NCI-H187 (cell line): ENCODE measurements at places on chromosomes 2 and 18.

- no peak for DNase-seq
These were observed 18.9 kb downstream of the PIK3C3 start for GRCh38 chr18:41973983-41974382.

- DNase-seq = no peak
These were observed 14.7 kb downstream of the KCNE4 start for GRCh38 chr2:223066721-223067120.

DNA sequence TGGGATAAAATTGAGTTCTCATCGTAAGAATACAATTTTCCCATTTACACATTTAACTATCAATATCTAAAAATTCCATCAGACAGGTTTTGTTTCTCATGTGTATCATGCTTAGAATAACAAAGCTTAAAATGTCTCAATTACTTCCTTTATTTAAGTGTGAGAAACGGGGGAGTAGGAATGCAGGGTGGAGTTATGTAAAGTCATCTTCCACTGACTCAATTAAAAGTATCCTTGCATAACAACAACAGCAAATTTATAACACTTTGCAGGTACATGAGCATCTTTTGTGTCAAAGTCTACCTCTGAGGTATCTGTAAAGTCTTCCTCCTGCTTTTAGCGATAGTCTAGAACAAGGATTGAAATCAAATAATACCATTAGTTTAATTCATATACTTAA, 327.1 kb downstream of the EPHA4 start:
- no peak for DNase-seq

DNA sequence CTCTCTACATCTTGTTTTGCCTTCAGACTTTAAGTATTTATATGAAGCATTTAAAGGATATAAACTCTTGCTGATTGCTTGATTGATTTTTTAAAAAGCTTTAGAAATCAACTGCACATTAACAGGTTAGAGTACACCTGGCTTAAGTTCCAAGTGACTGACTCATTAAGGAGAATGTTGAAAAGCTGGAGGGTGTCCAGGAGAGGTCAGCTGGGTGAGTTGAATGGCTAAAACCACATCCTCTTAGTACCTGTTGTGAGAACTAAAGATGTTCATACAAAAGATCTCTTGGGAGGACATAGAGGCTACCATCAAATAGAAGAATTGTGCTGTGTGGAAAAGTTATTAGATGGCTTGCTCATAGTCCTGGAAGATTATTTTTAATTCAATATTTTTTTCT, 206.8 kb downstream of the TXNL1 start:
- DNase-seq = no peak

GRCh38 chr18:24669015-24669414, 208.6 kb downstream of the HRH4 start:
- DNase-seq = no peak

DNA sequence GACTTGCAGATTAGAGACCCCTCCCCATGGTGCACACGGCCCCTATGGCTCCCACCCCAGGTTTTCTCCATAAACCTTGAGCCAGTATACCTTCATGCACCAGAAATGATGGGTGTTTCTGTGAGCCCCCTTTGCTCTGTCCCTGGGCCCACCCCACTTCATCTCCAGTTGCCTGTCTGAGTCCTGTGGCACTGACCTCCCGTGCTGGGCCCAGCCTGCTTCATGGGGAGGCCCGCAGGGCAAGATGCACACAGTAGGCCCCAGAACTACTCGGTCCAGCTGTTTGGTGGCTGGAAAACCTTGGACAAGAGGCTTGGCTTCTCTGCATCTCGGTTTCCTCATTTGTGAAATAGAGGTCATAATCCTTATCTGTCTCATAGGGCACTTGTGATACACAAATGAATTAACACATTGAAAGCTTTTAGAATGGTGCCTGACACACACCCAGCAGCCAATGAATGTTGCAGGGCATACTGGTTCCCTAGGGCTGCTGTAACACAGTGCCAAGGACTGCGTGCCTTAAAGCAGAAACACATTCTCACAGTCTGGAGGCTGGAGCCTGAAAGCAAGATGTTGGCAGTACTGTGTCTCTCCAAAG, 58.4 kb downstream of the SH3BP4 start:
- DNase-seq = no peak

DNA sequence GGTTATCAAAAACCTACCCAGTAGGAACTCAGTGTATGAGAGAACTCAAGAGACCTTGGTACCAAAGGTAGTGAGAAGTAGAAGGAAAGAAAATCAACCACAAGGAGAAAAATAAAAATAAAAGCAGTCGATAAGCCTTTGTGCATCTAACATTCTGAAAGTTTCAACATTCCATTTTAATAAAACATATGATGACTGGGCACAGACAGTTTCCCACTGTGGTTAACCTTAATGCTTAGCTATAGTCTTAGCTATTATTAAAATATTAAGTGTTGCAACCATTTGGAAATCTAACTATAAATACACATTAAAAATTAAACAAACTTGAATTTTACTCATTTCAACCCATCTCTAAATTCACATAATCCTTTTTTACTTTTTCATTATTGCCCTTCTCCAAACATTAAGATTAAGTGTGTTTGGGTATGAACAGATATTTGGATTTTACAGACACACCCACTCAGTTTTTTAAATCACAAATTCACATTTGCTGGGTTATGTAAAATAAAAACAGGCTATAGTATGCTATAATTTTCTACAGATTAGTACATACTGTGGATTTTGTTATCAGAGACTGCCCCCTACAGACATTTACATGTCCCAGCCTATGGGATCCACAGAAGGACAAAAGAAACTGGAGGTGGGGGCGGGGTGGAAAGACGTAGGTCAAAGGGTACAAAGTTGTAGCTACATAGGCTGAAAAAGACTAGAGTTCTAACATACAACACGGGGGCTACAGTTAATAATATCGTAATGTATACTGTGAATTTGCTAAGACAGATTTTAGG, 32.8 kb downstream of the SRBD1 start:
- DNase-seq = no peak

DNA sequence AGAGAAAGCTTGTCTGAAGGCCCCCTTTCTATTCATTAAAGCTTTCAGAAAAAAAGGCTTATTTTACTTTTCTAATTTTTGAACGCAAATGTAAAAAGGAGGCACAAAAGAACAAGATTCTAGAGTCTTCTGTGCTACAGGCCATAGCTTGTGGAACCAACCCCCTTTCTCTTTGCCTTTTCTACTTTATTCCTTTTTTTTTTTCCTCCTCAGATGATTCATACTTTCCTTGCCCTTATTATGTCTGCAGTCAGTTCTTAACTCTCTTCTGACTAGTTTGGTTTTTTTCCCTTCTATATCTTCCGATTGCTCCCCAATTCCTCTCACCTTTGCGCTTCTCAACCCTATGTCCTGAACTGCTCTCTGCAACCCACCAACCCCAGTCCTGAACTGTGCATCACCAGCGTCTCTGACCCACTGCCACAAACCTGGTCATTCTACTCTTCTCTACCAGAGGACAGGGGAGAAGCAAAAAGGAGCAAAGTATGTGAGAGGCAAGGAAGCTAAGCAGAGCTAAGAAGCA, 56.9 kb upstream of the WIPF1 start:
- DNase-seq = no peak

DNA sequence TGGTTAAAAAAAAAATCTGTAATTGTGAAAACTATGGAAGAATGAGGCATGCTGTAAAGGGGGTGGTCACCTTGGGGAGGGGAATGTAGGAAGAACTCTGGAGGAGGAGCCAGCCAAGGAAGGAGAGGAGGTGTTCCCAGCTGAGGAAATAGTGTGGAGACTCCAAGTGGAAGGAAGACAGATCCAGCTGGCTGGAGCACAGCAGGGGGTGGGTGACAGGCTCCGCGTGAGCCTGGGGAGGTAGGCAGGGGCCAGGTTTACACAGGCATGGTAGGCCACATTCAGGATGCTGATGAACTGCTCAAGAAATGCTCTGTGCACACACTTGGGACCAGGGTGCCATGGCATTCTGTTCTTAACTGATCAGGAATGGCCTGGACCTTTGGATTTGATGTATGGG, 16.8 kb downstream of the AFF3 start:
- no peak for DNase-seq

DNA sequence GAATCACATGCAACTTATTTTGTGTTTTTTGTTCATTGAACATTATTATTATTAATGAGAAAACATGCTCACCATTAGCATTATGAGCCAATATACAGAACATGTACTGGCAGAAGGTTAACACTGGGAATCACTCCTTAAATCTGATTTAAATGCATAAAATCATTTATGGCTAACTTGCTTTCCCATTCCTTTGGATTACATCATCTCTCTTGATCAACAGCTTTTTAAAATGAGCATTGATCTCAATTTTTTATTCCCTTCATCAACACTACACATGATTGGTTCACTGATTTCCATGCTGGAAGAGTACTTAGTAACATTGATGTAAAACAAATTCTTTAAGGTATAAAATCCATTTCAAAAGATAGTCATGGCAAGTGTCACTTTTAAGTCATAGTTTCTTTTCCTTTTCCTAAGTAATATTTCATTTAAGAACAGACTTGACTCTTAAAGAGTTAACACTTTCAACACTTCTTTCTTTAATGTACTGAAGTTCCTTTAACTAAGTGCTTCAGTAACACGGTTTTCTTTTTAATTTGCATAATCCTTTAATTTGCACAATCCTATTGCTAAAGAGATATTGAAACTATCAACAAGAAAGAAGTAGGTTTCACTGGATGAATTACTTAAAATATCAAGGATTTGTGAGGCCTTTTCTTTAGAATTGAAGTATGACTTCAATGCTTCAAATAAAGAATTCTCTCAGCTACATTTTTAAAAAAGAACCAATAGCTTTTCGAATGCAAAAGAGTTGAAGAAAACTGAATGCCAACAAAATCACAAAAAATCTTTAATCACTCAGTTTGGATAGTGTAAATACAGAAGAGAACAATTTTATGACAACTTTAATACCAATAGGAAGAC, 24.9 kb upstream of the BUB1 start:
- DNase-seq = no peak

- DNase-seq = no peak
These were observed 41.7 kb downstream of the FRZB start for GRCh38 chr2:182824767-182825158.

DNA sequence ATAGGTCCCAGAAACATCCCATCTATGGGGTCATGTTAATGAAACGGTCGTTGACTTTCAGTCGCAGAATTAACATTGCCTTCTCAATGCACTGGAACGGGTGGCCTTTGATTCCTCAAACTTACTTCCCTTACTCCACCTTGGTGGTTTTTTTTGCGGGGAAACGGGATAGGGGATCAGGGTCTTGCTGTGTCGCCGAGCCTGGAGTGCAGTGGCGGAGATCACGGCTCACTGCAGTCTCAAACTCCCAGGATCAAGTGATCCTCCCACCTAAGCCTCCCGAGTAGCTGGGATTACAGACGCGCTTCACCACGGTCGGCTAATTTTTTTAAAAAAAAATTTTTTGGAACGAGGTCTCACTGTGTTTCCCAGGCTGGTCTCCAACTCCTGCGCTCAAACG, 754 bp downstream of the ATG16L1 start:
- no peak for DNase-seq

- DNase-seq = peak; percentile 68
These were observed 17.5 kb downstream of the METTL8 start for GRCh38 chr2:171416009-171416926.

GRCh38 chr2:98404556-98405250, 40.0 kb upstream of the INPP4A start:
- no peak for DNase-seq

DNA sequence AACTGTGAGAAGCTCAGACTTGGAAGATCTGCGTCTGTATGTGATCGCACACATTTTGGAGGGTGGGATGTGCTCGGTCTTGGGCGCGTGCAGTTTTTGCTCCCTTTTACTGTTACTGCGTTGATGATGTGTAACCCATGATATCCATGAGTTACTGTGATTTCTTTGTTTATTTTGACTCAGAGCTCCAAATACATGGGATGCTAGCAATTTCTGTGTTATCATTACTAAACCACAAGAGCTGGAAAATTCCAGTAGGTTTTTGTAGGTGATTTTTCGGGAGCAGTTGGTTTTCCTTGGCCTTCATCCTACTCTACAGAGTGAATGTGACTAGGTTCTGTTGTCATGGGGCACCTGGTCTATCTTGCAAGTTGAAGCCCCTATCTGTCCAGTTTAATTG, 124.2 kb downstream of the AGAP1 start:
- no peak for DNase-seq

GRCh38 chr18:79866889-79867574, 69.3 kb downstream of the KCNG2 start:
- DNase-seq = no peak

DNA sequence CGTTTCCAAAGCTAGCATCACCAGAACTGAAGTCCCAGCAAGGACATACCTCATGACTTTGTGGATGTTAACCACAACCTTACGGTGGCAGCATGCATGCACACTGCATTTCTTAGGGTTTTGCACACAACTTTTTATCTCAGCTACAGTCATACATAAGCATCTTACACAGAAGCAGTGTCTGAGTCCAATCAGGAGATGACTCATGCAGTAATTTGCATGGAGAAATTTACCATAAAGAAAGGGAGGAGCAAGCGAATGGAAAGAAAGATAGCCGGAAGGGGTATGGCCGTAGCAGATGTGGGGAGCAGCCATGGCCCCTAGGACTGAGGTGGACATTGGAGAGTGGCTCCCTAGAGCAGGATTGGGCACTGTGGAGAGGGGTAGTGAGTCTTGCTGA, 522.5 kb downstream of the GALR1 start:
- no peak for DNase-seq

- DNase-seq = no peak
These were observed 763.0 kb upstream of the ACVR2A start for GRCh38 chr2:147081831-147082230.

DNA sequence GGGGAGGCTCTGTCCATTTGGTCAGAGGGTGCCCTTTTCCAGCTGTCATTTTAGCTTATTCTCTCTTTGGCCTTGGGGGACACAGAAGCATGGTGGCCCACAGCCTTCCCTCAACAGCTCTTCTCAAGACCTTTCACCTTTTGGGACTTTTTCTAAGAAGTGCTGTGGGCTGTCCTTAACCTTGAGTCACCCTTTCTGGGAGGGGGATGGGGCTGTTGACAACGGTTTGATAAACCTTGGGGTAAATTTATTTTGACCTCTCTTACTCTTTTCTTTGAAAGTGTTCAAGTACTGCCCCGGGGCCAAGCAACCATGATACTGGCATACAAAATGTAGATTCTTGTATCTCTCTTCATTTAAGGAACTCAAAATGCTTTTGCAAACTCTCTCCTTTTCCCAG, 13.7 kb downstream of the IGFBP5 start:
- no peak for DNase-seq

DNA sequence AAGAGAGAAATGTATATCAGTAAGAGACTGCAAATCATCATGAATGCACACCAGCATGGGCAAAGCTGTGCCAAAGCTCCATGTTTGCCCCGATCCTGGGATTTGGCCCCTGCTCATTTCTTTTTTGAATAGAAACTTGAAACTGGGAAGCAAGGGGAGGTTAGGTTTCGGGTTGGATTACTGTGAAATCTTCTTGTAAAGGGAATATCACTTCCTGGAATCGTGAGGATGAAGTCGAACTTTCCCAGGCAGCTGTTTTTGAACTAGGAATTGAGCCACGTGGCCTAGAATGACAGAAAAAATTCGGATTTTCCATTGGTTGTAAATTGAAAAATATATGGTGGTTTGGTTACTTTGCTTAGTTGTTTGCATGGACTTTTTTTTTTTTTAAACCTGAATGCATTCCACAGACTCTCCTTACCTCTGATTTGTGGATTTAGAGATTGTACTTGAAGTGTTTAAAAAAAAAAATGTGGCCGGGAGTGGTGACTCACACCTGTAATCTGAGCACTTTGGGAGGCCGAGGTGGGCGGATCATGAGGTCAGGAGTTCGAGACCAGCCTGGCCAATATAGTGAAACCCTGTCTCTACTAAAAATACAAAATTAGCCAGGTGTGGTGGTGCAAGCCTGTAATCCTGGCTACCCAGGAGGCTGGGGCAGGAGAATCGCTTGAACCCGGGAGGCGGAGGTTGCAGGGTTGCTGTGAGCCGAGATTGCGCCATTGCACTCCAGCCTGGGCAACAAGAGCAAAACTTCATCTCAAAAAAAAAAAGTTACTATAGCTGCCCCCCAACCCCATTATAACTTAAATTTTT, 32.1 kb downstream of the GRHL1 start:
- DNase-seq = no peak
